NCI-H446 (cell line): ENCODE measurements at places on chromosomes 1 and 21.

GRCh38 chr1:5456090-5456811, 536.0 kb downstream of the NPHP4 start:
- DNase-seq = no peak

DNA sequence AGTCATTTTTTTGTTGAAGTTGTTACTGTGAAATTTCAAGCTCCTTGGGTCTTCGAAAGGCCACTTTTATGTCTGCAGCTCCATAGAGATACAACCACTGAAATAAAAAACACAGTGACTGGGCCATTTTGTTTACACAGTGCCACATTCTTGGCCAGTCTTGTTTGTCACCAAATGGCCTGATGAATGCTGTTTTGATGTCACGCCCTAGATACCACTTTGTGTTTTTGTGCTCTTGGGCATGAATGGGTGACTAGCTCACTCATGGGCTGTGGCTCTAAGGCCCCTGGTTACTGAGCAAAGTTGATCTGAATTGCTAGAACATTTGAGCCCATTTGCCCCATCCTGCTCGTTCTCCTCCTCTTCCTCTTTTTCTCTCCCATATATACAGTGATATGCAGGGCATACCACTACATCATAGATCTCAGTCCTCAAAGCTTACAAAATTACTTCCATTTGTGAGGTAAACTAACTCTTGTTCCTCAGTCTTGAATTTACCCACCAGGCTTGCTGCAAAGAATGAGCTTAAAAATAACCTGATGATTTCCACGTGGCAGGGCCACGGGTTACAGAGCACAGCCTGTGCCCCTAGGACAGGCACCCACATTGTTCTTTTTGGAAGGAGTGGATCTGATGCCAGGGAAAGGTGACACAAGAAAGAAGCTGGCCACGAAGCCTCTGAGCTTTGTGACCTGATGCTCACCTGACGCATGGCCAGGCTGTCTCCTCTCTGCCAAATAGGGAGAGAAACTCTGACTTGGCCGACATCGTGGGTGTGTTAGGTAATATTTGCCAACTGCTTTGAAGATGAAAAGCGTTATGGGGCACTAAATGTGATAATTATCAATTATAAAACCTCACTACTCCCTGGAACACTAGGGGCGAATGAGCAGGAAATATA, 92.4 kb downstream of the RUNX1 start:
- DNase-seq = no peak

- DNase-seq = no peak
These were observed 67.5 kb upstream of the ACOT11 start for GRCh38 chr1:54480525-54480848.

- no peak for DNase-seq
These were observed 404.2 kb downstream of the PLPP3 start for GRCh38 chr1:56175211-56175610.
